ENCODE measurements at places on chromosomes 2 and 18. TPM values are rescaled to one million over a fixed set of nuclear protein-coding genes. Genes with fewer than 3 reads are reported as not detected.
A peak's percentile ranks its signal among the peaks of the same experiment; 100 is the strongest.

DNA sequence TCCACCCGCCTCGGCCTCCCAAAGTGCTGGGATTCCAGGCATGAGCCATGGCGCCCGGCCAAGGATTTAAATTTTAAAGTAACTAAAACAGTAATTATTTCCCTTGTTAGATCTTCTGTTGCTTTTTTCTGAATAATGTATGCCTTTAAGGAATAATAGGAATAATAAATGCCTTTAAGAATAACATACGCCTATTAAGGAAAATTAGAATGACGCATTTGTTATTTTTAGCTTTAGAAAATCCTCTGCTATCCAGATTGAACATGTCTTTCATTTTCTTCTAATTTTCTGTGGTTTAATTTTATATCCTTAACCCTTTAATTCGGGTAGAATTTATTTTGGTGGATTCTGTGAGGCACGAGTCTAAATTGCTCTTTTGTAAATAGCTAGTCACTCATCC is 23.1 kb upstream of the TMBIM1 start:
- no peak for DNase-seq

C2orf76 gene
- total RNA-seq = 4.5 TPM

COL5A2 gene
- total RNA-seq = 0.77 TPM

- no peak for DNase-seq
Observed at GRCh38 chr18:57576316-57576715, 10.2 kb downstream of the FECH start.

SKOR2 gene
- total RNA-seq = not detected

DNA sequence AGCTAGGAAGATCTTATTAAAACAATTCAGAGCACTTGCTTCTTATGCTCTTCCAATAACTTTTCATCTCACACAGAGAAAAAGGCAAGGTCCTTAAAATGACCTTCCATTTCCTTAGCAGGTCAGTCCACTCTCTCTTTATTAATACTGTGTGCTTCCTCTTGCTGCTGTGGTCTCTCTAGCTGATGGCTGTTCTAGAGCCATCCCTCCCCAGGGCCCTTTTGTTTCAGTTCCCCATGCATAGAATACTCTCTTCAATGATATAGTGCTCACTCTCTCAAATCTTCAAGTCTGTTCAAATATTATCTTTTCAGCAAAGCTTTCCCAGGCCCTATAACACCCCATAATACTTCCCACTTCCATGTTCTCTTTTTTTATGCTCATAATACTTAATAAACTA is 469.3 kb downstream of the METTL4 start:
- DNase-seq = no peak

DNA sequence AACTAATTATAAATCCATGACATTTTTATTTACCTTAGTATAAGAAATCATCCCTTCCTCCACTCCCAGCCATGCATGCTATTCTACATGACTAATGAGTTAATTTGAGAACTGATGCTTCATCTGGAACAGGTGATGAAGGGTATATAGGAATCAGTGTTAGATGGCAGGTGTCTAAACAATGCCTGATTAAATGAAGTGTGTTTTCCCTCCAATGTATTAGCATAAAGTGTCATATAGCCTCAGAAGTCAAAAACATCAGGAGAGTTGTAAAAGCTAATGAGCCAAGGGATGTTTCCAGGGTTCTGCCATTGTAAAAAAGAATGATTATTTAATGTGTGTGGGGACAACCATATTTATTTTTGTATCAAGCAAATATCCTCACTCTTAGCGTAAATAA is 913.8 kb downstream of the DCC start:
- no peak for DNase-seq

DCDC2C gene
- total RNA-seq = not detected

DNA sequence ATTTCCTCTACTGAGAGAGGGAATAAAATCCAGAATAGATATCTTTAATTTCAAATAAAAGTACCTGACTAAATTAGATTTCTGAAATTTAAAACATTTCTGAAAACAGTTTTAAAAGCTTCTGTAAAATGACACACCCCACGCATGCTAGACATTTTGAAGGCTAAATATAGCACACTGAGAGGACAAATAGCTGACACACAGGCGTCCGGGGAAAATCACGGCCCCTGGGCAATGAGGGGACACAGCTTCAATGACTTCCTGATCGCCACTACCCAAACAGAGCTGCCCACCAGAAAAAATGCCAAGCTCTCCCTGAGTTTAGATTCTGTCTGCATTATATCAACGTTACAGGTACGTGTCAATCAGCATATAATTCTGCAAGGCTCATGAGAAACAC is 10.9 kb downstream of the TBC1D8 start:
- DNase-seq = no peak

CCDC68 gene
- not detected for total RNA-seq

GLI2 gene
- not detected for total RNA-seq

GRCh38 chr2:205637320-205637602 is 45.0 kb upstream of the NRP2 start:
- DNase-seq = no peak

ARL4C gene
- 471 TPM for total RNA-seq

PNO1 gene
- total RNA-seq = 27.1 TPM

- DNase-seq = no peak
Observed at GRCh38 chr2:83695530-83695929, 763.5 kb downstream of the SUCLG1 start.

- no peak for DNase-seq
Observed at GRCh38 chr18:62152844-62153243, 34.0 kb downstream of the PIGN start.

DNA sequence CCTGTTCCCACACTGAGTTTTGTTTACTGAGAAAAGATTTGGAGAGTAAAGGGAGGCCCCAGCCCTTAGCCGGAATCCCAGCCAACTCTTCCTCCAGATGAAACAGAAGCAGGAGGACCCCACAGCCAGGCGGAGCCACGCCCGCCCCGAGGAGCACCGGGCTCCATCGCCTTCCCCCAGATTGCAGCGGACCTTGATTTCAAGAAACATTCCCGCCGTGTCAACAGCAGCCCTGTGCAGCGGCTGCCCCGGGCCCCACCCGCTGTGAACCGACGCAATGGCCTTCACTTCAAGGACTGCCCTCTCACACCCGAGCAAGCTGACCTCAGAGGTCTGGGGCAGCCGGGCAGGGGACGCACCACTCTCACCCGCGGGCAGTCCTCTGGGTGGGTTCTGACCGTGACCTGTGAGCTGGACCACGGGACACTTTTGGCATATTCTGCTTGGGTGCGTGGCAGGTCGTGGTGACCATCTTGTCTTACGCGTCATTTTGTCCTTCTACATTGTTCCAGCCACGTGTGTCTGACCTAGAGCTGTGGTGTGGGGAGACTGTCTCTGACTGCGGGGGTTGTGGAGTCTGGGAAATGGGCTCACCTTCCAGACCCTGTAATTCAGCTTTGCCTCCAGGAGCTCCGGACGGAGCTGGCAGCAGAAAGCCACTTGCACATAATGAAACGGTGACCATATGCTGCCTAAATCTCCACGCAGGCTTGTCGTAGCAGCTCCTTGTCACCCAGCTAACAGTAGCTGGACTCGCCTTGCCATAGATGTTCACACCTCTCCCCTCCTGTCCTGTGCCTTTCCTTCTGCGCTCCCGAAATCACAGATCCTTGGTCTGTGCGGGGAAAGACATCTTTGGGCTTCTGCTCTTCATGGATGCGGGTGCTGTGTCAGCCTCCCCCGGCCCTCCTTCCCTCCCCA is 32.0 kb upstream of the INHBB start:
- DNase-seq = no peak

- no peak for DNase-seq
Observed at GRCh38 chr2:27082773-27083409, 3.7 kb upstream of the KHK start.

DNA sequence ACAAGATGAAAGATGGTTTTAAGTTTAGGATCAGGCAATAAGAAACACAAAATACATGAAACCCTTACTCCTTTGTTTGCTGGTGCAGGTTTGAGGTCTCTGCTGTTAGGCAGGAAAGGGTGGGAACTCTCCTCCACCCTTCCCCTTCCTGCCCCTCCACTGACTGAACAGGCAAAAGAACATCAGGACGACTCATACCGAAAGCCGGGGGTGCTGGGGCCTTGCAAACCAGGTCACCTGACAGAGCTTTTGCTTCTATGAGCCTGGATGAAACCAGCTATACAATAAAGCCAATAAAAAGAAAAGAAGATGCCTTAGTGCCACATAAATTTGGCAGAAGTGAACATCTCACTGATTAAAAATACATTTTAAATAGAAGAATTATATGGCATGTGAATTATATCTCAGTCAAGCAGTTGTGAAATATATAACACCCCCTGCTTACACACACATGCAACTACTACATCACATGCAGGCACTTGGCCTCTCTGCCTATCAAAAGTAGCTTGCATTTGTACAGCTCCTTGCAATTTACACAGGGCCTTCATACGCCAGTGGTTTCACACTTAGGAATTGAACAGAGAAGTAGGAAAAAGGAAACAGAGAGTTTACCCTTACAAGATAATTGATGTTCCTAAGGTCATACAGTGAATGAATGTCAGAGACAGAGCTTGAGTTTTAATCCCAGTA is 215.1 kb upstream of the TRIB2 start:
- DNase-seq = peak; percentile 65

GRCh38 chr2:224807153-224807964 is 91.2 kb upstream of the CCDC195 start:
- DNase-seq = no peak

DNA sequence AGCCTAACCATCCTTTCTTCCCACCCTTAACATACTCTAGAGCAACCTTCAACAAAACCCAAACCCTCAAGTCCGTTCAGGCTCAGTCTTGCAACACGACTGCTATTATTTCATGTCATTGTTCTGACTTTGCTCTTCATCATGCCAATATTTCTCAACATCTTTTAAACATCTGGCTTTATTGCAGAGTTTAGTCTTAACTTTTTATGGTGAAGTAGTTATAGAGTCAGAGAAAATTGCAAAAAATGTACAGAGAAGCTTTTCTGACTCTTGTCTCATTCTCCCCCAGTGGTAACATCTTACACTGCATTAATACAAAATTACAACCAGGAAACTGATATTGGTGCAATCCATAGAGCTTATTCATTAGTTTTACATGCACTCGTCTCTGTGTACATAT is 3.9 kb downstream of the MARCO start:
- no peak for DNase-seq

M1AP gene
- not detected for total RNA-seq

COPS9 gene
- 48.5 TPM for total RNA-seq

DNA sequence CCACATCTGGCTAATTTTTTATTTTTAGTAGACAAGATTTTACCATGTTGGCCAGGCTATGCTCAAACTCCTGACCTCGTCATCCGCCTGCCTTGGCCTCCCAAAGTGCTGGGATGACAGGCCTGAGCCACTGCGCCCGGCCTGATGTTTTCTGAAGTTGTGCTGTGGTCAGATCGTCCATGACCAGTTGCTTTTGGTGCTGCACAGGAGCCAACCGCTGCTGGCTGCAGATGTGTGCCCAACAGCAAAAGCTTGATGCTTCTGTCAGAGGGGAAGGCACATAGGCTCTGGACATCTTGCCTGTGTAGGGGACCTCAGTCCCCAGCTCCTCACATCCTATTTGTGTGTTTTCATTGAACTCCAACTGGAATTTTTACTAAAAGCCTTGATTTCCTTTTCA is 218.3 kb downstream of the AGAP1 start:
- DNase-seq = no peak

GRCh38 chr18:42654556-42654955 is 460.9 kb downstream of the RIT2 start:
- no peak for DNase-seq

GRCh38 chr2:204608237-204608939 is 63.1 kb downstream of the PARD3B start:
- no peak for DNase-seq

DNA sequence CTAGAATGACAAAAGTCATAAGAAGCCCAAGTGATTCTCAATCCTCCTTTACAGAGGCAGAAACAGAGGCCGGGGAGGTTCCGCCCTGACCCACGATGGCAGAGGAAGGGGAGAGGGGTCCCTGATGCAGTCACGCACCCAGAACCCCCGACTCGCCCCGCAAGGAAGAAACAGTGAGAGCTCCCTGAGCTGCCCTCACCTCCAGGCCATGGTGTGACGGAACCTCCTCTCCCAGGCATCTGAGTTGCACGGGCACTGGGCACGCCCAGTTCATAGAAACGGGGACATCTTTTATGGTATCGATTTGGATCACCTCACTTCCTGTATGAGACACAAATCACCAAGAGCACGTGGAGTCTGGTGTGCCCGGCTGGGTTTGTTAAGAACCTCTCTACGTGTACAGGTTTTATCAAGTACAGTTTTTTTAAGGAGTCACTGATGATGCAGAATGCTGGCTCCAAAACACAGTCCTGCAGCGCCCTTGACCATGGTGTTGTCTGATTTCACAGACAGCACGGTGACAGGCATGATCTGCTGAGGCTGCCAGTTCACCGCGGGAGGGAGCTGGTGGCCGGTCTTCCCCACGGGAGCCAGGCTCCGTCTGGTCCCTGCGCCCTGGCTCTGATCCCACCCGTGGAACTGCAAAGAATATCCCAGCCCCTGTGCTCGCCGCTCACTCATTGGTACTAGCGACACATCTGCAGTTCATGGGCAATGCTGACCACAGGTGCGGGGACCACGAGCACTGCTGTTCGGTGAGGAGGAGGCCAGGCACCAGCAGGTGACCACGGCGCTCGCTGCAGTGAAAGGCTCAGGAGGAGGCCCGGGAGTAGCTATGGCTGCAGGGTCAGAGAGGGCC is 35.6 kb downstream of the PXDN start:
- DNase-seq = no peak

GRCh38 chr18:21851327-21851961 is 110.9 kb downstream of the MIB1 start:
- no peak for DNase-seq

DNA sequence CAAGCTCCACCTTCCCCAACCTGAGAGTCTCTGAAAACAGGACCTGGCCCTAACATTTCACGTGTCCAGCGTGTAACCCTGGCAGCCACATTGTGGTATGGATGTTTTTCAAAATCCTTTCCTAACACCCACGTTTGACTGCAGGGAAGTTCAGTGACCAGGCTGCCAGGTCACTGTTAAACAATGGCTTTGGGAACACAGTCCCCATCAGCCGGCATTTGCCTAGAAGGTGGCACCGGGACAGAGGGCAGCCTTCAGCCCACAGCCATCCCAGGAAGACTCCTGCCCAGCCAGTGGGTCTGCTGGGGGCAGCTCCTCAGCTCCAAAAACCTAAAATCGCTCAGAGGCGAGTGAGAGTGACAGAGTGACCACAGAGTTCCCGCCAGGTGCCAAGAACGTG is 140.2 kb downstream of the SH3BP4 start:
- no peak for DNase-seq

DNA sequence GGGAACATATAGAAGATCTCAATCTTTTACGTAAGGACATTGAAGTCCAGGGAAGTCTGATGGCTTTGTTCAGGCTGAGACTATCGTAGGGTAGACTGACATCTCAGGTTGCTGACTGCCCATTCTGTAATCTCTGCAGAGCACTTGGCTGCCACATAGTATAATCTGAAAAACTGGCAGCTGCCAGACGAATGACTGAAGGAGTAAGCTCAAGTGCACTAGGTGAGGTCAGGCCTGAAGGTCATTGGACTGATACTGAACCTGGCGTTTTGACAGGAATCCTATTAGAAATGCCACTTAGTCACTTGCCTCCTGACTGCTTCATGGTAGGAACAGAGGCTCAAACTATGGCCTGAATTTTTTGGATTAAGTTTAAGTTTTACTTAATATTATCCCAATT is 23.5 kb downstream of the GPD2 start:
- no peak for DNase-seq

Data from CD4-positive, alpha-beta T cell (primary cell).